ENCODE measurements at places on chromosomes 1 and 21.

DNA sequence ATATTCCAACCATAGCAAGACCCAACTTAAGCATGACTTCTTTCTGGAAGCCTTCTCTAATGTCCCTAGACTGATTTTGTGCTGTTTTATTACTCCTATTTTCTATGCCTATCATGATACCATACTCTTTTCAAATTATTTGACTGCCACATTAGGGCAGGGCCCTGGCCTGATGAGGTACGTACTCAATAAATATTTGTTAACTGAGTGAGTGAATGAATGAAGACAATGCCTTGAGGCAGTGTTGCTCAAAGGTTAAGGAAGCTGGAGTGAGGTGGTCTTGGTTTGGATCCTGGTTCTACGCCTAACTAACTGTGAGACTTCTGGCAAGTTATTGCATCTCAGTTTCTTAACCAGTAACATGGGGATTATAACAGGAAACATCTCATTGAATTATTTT, 38.3 kb upstream of the BACH1 start:
- no peak for DNase-seq

GRCh38 chr21:40215941-40216340, 348.7 kb downstream of the PCP4 start:
- DNase-seq: no peak

GRCh38 chr1:168454211-168454815, 89.5 kb downstream of the XCL2 start:
- peak; percentile 50 for DNase-seq

DNA sequence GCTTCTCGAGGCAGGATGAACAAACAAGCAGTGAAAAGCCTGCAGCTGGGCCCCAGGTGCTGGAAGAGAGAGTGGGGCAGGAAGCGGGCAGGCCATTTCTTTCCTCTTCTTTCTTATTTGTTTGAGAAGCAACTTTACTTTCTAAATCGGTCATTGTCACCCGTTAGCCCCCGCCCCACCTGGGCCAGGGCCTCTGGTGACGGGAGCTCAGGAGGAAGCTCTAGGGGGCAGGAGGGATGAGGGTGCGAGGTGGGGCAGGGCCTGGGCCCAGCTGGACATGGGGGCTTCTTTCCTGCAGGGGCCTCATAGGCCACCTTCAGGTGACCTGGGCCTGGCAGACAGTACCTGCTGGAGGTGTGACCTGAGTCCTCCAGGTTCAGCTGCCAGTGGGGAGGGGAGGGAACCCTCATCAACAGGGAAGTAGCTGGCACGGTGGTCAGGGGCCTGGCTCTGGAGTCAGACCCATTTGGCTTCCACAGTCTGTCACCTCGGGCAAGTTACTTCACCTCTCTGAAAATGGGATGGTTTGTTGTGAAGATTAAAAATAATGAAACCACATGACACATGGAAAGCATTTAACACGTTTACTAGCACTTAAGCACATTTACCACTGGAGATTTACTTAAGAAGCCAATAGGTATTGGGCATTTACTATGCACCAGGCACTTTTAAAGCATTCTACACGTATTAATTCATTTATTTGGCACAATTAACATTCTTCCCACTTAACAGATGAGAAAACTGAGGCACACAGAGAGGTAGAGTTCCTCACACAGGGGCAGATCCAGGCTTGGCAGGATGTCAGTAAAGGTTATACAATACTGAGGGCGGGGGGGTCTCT, 54.1 kb upstream of the ID3 start:
- no peak for DNase-seq

GRCh38 chr1:91173346-91173890, 151.6 kb upstream of the ZNF644 start:
- DNase-seq: peak; percentile 35

DNA sequence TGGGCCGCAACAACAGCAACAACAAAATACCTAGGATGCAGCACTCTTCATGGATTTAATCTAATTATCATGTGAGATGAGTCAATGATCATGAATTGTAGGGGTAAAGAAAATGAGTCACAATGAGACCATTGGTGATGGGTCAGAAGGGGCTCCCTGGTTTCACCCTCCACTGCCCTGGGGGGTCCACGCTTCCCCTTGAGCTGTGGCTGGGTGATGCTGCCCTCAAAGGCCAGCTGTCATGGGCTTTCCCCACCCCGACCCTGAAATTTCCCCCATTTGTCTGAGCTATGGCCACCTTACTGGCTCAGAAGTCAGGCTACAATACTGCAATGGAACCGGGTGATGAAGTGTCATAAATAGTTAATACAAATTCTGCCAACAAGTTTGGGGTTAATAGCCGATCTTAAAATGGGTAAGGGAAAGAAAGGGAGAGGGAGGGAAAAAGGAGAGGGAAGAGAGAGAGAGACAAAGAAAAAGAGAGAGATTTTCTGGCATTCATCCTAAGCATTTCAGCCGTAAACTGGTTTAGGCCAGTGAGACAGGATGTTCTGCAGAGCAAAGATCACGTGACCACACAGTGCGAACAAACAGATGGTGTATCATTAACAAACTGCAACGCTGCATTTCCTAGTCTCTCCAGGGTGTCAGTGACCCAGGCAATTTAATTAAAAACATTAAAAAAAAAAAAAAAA, 143.4 kb upstream of the ERRFI1 start:
- peak; percentile 81 for DNase-seq

DNA sequence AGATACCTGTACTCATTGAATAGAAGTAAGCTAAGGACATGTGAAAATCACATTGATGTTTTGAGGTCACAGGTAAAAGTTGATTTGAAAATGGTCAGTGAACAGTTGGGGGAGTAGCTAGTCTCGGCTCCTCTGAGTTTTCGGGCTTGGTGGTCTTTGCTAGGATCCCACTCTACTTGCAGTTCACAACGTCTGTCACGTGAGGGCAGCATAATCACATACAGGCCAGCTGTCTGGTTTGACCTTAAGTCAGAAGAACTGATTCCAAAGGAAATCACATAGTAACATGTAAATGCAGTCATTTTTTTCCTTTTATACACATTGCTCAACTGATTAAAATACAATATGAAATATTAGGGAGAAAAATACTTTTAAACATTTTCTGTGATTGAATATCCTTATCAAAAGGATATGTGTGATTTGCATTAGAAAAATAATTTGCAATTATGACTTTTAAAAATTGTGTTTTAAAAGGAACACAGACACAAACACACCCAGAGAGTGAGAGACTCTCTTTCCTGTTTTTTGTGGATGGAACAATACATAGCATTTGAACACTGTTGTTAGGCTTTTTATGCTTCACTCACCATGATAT, 21.8 kb upstream of the PDC start:
- DNase-seq: peak; percentile 89

- peak; percentile 35 for DNase-seq
Measured at GRCh38 chr1:151352021-151352718, 5.1 kb upstream of the RFX5 start.

DNA sequence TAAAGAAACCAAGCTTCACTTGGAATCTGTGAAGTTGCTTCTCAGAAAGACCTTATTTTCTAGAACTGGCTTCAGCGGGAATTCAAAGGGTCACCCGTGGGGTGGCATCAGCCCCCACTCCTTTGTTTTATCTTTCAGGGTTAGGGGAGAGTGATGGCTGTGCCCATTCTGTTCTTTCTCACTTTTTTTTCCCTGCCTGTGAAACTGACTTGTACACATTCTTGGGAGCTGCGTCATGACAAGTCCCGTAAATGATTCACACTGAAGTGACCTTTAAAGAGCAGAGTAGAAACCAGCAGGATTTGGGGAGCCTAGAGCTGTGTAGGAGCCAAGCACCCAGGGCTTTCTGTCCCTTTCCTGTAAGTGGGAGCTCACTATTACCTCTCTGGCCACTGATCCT, 43.8 kb downstream of the SLC44A3 start:
- peak; percentile 92 for DNase-seq

- peak; percentile 64 for DNase-seq
Measured at GRCh38 chr1:68339505-68339904, 107.2 kb upstream of the WLS start.

DNA sequence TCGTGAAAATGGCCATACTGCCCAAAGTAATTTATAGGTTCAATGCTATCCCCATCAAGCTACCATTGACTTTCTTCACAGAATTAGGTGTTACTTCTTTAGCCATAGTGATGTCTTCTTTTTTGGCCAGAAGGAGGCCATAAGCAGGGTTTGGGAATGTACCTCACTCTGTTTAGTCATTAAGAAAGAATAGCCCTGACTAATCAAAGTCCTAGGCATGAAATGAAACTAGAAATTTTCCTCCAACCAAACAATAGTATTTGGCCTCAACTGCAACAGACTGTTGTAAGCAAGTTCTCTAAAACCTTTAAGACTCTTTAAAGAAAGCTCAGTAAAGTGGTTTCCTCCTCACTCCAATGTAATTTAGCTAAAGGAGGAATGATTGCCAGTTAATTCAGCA, 163.9 kb downstream of the AKT3 start:
- peak; percentile 10 for DNase-seq
